ENCODE measurements at places on chromosomes 2 and 18. TPM values are rescaled to one million over a fixed set of nuclear protein-coding genes. Genes with fewer than 3 reads are reported as not detected.
A peak's percentile ranks its signal among the peaks of the same experiment; 100 is the strongest.

- H3K27ac ChIP-seq: no peak overlapping the region
- H3K4me3 ChIP-seq: no peak overlapping the region
These were observed 219.6 kb upstream of the RGPD4 start for GRCh38 chr2:107607054-107607453.

DNA sequence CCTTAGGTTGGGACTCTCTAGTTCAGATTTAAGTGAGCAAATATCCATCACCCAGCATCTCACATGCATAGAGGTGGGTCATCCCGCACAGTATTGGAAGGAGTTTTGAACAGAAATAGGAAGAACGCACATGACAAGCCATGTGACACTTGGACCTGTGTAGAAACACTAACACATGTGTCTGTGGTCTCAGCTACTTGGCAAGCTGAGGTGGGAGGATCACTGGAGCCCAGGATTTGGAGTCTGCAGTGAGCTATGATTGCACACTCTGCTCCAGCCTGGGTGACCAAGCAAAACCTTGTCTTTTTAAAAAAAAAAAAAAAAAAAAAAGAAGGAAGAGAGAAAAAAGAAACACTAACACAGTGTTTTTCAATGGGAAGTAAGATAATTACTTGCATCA, 5.4 kb upstream of the MTCL1 start:
- no peaks in the 10 kb centered on the region for H3K27me3 ChIP-seq
- H3K4me1 ChIP-seq: peaks cover 23% of the 10 kb centered on the region
- H3K4me3 ChIP-seq: no peak overlapping the region
- H3K36me3 ChIP-seq: no peaks in the 10 kb centered on the region

Gene MYCN
- total RNA-seq: 0.54 TPM

Gene RNF152
- 76.4 TPM for total RNA-seq

DNA sequence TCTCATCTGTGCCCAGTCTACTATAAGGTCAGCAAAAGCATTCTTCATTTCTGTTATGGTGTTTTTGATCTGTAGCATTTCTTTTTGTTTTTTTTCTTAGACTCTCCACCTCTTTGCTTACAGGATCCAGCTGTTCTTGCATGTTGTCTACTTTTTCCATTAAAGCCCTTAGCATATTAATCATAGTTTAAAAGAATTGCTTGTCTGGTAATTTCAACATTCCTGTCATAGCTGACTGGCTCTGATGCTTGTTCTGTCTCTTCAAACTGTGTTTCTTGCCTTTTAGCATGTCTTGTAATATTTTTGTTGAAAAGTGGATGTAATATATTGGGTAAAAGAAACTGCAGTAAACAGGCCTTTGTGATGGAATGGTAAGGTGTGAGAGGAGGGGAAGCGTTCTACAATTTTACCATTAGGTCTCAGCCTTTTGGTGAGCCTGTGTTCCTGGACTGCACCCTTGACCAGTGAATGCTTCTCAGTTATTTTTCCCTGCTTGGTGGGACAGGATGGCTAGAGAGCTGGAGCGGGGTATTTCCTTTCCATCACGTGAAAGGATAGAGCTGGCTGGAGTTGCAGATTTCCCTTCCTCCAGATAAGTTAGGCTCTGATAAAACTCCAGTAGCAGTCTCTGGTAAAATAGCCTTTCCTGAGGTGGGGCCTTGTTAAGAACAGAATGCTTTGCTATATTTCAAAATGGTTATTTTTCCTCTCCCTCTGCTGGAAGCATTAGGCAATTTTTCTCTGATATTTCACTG, 65.4 kb downstream of the PLA2R1 start:
- DNase-seq: no peak
- no peaks in the 10 kb centered on the region for H3K27me3 ChIP-seq
- H3K27ac ChIP-seq: peak overlapping the region; percentile 76
- peaks cover 69% of the 10 kb centered on the region for H3K36me3 ChIP-seq

Gene ME2
- 32.4 TPM for total RNA-seq

GRCh38 chr2:174490051-174490450, 3.2 kb upstream of the GPR155 start:
- H3K27me3 ChIP-seq: peaks cover 14% of the 10 kb centered on the region
- H3K27ac ChIP-seq: no peak overlapping the region
- H3K36me3 ChIP-seq: no peaks in the 10 kb centered on the region
- no peak for DNase-seq

GRCh38 chr2:67528320-67528719, 131.2 kb downstream of the ETAA1 start:
- no peaks in the 10 kb centered on the region for H3K4me1 ChIP-seq
- no peaks in the 10 kb centered on the region for H3K27me3 ChIP-seq
- DNase-seq: no peak
- no peak overlapping the region for H3K4me3 ChIP-seq
- H3K36me3 ChIP-seq: no peaks in the 10 kb centered on the region
- H3K27ac ChIP-seq: no peak overlapping the region

GRCh38 chr2:166632616-166633015, 138.6 kb upstream of the SCN7A start:
- H3K4me1 ChIP-seq: peaks cover 15% of the 10 kb centered on the region
- DNase-seq: no peak
- peaks cover 2% of the 10 kb centered on the region for H3K36me3 ChIP-seq
- no peak overlapping the region for H3K4me3 ChIP-seq
- H3K27me3 ChIP-seq: no peaks in the 10 kb centered on the region
- no peak overlapping the region for H3K27ac ChIP-seq

DNA sequence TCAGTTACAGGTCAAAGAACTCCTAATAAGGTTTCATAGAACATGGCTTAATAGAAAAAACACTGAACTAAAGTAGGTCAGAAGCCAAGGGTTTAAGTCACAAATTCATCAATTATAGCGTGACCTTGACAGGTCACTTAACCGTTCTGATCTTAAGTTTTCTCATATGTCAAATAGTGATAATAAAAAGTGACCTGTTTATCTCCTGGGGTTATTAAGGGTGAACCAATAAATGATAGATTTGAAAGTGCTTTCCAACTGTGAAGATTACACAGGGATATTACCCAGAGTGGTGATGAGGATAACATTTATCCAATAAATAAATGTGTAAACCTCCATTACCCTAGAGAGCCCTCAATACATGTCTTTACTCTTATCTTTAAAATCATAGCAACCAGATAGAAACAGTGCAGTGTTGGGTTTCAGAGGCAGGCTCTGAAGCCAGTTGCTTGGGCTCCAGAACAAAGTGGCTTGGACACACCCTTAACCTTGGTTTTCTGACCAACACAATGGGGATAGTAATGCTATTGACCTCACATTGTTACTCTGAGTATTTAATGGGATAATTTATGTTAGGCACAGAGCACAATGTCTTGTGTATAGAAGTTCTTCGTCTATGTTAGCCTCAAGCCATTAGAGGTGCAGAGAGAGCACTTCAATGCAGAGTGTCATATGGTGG, 48.6 kb downstream of the KLHL14 start:
- no peak for DNase-seq
- no peak overlapping the region for H3K27ac ChIP-seq
- peaks cover 9% of the 10 kb centered on the region for H3K27me3 ChIP-seq
- H3K36me3 ChIP-seq: no peaks in the 10 kb centered on the region

DNA sequence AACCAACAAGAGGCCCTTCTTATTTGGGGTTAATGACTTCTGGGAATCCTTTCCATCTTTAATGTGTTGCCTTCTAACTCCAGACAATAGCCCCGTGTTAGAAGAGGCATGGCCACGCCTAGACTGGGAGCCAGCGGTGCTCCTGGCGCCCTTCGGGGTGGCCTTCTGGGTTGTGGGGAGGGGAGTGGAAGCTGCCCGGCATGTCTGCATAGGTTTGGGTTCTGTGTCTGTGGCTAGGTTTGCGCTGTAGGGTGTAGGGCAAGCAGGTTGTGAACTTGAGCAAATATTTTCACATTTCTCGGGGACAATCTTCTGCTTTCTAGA, 40.4 kb downstream of the CELF4 start:
- no peak for DNase-seq
- no peaks in the 10 kb centered on the region for H3K36me3 ChIP-seq
- H3K27ac ChIP-seq: no peak overlapping the region
- no peak overlapping the region for H3K4me3 ChIP-seq

DNA sequence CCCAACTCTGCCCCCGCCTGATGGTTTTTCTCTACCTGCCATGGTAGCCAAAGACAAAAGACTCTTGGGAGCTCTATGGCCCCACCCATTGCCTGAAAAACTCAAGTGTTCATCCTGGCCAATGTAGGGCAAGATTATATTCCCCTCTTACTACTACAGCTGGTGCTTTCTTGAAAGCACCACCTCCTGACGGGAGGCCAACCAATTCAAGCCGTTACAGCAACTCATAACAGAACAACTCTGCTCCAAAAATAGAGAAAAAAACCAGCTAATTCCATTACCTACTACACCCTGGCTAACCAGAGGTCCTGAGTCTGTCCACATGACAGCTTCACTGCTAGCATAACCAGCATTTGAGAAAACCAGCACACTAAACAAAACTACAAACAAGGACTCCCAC, 127.5 kb upstream of the GAREM1 start:
- DNase-seq: no peak
- no peaks in the 10 kb centered on the region for H3K36me3 ChIP-seq
- H3K4me1 ChIP-seq: no peaks in the 10 kb centered on the region
- H3K4me3 ChIP-seq: no peak overlapping the region

Gene CNPPD1
- total RNA-seq: 42.8 TPM

DNA sequence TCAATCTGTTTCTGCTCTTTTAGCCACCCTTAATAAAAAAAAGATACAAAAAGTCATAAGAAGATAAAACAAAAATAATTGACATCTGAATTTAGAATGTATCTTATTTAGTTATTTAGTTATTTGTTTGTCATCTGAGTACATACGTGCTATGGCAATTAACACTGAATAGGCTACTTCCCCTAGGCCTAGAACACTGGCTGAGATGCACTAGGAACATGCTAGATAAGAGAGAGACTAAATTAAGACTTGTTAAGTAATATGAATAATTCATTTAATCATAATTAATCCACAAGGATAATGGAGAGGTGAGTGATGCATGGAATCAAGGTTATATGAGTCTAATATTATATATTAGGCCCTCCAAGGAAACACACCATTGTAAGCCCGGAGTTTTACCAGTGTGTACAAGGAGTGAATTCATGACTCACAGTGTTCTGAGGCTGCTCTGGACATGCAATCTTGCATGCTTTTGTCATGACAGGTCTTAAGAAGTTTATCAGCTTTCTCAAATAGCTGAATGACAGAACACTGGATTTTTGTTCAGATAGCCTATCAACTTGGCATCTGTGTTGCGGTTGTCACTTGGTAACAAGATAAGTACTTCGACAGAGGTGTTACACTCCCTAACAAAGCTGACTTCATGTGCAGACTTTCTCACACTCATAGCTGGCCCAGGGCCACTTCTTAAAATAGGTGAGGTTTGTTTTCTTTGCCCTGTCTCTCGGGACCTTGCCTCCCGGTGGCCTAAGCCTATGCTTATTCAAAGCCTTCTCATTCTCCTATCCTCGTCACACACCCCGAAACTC, 5.0 kb upstream of the SERPINB2 start:
- DNase-seq: no peak
- H3K27me3 ChIP-seq: peaks cover 6% of the 10 kb centered on the region
- H3K4me1 ChIP-seq: no peaks in the 10 kb centered on the region
- H3K36me3 ChIP-seq: no peaks in the 10 kb centered on the region

Gene SRD5A2
- not detected for total RNA-seq

GRCh38 chr18:38695559-38696280, 1130.1 kb upstream of the CELF4 start:
- no peak overlapping the region for H3K4me3 ChIP-seq
- no peaks in the 10 kb centered on the region for H3K4me1 ChIP-seq
- no peaks in the 10 kb centered on the region for H3K36me3 ChIP-seq
- no peak overlapping the region for H3K27ac ChIP-seq
- no peak for DNase-seq

- peaks cover 24% of the 10 kb centered on the region for H3K27me3 ChIP-seq
- peaks cover 21% of the 10 kb centered on the region for H3K4me1 ChIP-seq
- H3K4me3 ChIP-seq: no peak overlapping the region
- H3K36me3 ChIP-seq: no peaks in the 10 kb centered on the region
These were observed 2.0 kb upstream of the RALB start for GRCh38 chr2:120250640-120251039.

- H3K4me3 ChIP-seq: no peak overlapping the region
- no peak overlapping the region for H3K27ac ChIP-seq
- no peaks in the 10 kb centered on the region for H3K36me3 ChIP-seq
- H3K27me3 ChIP-seq: peaks cover 21% of the 10 kb centered on the region
- DNase-seq: no peak
These were observed 296.0 kb upstream of the MC4R start for GRCh38 chr18:60668583-60668982.

- H3K27me3 ChIP-seq: no peaks in the 10 kb centered on the region
- H3K4me1 ChIP-seq: peaks cover 11% of the 10 kb centered on the region
- no peak overlapping the region for H3K27ac ChIP-seq
- peaks cover 5% of the 10 kb centered on the region for H3K36me3 ChIP-seq
- DNase-seq: no peak
- H3K4me3 ChIP-seq: no peak overlapping the region
These were observed 180.4 kb downstream of the TRIB2 start for GRCh38 chr2:12897181-12897580.

Gene GALNT5
- 5.3 TPM for total RNA-seq

- DNase-seq: no peak
- no peaks in the 10 kb centered on the region for H3K27me3 ChIP-seq
- H3K36me3 ChIP-seq: peaks cover 4% of the 10 kb centered on the region
These were observed 13.1 kb downstream of the MOCOS start for GRCh38 chr18:36200354-36200771.

Gene CYBRD1
- 140 TPM for total RNA-seq

- H3K27me3 ChIP-seq: no peaks in the 10 kb centered on the region
- DNase-seq: no peak
- peak overlapping the region; percentile 92 for H3K27ac ChIP-seq
These were observed 601 bp downstream of the WDR35 start for GRCh38 chr2:19989342-19989666.
